Endothelial cell (in vitro differentiated cells): ENCODE measurements at places on chromosomes 11 and 22.

- DNase-seq: no peak
Measured at GRCh38 chr11:91459840-91460239, 764.8 kb upstream of the FAT3 start.

- DNase-seq: no peak
Measured at GRCh38 chr11:134800826-134801225, 388.8 kb upstream of the B3GAT1 start.

DNA sequence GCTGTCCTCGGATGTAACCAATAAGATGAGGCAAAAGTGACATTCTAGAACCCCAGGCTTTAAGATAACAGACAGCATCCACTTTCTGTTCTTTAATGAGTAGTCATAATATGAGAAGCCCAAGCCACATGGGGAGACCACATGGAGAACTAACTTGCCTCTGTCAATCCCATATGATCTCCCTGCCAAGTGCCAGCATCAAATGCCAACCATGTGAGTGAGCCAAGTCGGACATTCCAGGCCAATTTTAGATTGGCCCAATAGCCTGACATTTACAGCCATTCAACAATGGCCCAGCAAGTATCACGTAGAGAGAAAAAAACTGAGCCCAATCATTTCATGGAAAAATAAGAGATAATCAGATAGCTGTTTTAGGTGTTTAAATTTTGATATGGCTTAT lies 2048.3 kb upstream of the RAG2 start:
- DNase-seq: no peak

- DNase-seq: no peak
Measured at GRCh38 chr11:40924915-40925314, 534.5 kb downstream of the LRRC4C start.

- DNase-seq: no peak
Measured at GRCh38 chr11:91303749-91304148, 920.9 kb upstream of the FAT3 start.

- peak; percentile 77 for DNase-seq
Measured at GRCh38 chr11:133966921-133967598, 10.3 kb upstream of the IGSF9B start.

- DNase-seq: no peak
Measured at GRCh38 chr11:40252236-40252635, 1207.2 kb downstream of the LRRC4C start.

- DNase-seq: no peak
Measured at GRCh38 chr22:30909306-30909705, 59.3 kb downstream of the MORC2 start.

DNA sequence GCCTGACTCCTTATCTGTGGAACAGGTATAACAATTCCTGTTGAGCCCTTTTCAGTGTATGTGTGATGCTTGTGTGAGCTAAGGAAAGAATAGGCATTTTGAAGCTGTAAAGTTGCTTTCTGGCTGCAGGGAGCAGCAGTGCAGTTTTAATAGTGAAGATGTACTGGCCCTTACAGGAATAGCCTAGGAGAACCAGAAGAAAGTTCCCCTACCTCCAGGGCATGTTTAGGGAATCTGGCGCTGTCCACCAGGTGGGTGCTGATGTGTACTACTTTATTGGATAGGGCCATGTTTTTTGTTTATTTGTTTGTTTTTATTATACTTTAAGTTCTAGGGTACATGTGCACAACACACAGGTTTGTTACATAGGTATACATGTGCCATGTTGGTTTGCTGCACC lies 11.5 kb downstream of the BMAL1 start:
- DNase-seq: peak; percentile 25

DNA sequence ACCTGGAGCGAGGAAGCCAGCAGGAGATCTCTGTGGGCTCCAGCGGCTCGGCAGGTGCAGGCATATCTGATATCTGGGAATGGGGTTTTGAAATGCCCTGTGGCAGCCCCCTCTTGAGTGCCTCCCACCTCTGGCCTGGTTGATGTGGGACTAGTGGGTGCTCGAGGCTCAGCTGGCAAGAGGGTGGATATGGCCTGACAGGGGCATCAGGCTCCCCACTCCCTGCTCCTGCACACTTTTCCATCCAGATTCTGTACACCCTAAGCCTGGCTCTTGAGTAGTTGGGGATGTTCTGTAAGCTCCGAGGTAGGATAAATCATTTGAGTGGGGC lies 75.0 kb downstream of the SCN3B start:
- DNase-seq: no peak

DNA sequence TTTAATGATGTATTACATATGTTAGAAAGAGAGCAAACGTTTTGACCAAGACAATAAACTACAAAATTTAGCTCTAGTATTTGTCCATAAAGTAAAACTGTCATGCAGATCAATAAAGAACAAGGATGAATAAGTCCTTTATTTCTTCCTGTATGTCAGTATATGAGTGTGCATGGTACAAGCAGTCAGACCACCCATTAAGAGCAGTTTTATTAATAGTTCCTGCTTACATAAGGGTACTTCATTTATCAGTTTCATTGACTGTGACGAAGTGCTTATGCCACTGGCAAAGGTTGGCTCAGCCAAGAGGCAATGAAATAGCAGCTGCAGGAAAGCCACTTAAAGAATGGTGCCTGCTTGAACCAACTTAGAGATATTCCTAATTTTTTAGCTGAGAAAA lies 913.0 kb upstream of the CNTN5 start:
- DNase-seq: no peak

DNA sequence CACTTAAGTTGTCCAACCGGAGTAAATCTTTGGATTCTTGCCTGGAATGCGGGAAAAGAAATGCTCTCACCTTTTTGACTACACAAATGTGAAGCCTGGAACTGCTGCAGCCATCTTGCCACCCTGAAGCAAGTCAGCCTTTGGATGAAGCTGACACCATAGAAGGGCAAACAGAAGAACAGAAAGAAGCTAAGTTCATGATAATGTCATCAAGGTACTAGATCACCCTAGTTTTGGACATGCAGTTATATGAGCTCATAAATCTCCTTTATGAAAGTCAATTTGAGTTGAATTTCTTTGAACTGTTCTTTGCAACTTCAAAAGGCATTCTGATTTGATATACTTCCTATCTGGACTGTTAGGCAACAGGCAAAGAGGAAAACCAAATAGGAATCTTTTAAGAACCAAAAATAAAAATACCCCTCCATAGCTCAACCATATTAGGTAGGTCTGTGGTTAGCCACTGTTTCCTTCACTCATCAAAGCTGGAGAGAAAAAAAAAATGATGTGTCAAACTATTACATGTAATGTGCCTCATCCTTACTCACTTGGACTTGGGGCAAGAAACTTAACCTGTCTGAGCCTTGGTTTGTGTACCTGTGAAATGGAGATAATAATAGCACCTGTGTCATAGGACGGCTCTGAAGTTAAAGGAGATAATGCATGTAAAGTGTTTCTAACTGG lies 91.9 kb downstream of the WT1 start:
- no peak for DNase-seq

- peak; percentile 43 for DNase-seq
Measured at GRCh38 chr22:33922349-33922681, 2.0 kb upstream of the LARGE1 start.

- no peak for DNase-seq
Measured at GRCh38 chr11:75499423-75500190, 26.1 kb downstream of the GDPD5 start.

DNA sequence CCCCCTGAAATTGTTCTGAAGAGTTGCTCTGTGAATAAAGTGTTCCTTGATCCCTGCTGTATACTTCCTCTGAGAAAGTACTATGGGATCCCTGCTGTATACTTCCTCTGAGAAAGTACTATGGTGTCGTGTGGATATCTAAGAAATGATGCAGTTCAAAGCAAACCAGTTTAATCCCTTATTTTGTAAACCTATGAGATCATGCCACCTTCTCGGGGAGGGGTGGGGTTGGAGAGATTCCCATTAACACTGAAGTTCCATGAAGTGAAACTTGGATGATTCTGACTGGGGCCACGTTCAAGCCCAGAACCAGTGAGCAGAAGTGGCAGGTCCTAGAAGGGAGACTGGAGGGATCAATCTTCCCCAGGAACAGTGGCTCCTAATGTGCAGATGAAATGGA lies 13.0 kb upstream of the TP53AIP1 start:
- DNase-seq: no peak

- no peak for DNase-seq
Measured at GRCh38 chr11:59552844-59553243, 41.5 kb downstream of the OR4D9 start.

DNA sequence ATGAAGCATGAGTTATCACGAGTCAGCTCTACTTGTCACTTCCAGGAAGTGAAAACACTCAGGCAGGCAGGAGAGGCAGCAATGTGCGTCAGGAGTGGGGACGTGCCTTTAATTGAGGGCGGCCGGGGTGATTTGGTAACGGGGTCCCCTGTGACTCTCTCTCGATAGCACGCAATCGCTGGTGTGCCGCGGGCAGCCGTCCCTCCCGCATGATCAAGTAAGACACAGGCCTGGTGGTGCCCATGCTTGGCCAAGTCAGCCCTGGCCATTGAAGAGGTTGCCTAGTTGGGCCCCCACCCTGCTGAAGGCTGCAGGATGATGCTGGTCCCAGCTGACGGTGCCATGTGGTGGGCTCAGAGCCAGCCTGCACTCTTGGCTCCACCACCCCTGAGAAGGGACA lies 29.7 kb downstream of the CACNG2 start:
- no peak for DNase-seq

DNA sequence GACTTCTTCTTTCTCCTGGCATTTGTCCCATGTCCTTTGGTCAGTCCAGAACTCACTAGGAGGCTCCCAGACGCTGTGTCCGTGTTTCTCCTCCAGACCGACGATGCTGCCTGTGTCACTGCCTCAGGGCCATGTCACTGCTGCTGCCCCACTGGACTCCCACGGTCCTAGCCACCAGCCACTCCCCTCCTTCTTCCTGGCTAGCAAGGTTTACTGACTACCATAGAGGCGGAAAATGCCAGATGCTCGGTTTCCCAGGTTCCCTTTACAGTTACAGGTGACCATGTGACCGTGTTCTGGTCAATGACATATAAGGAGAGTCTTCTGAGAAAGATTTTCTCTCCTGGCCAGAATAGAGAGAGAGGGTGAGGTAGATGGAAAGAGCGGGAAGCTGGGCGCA lies 40.7 kb upstream of the RBFOX2 start:
- no peak for DNase-seq

GRCh38 chr11:83680321-83680720 lies 394.2 kb upstream of the CCDC90B start:
- DNase-seq: no peak

DNA sequence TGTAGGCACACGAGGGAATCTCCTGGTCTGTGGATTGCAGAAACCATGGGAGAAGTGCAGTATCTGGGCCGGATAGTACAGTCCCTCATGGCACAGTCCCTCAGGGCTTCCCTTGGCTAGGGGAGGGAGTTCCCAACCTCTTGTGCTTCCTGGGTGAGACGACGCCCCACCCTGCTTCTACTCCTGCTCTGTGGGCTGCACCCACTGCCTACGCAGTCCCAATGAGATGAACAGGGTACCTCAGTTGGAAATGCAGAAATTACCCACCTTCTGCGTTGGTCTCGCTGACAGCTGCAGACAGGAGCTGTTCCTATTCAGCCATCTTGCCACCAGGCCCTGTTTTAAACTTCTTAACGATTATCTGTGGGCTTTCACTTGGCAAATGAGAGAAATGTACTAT lies 157.2 kb upstream of the CARD18 start:
- DNase-seq: no peak

- no peak for DNase-seq
Measured at GRCh38 chr22:45036154-45036553, 26.3 kb upstream of the PHF21B start.

DNA sequence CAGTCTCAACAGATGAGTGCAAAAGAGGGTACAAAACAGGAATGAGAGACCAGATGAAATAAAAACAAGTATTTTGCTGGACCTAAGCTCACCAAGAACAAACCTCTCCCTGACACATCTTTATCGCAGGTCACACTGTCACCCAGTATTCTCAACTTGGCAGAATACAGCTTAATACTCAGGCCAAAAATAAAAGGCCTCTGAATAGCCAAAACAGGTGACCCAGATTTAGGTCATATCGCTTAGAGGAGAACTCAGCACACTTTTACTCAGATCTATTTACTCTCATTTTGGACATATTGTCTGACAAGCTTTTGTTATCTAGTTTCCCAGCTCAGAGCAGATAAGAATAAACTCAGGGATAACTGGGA lies 216.9 kb upstream of the SYN3 start:
- DNase-seq: no peak

GRCh38 chr11:33987975-33988580 lies 63.5 kb upstream of the CAPRIN1 start:
- DNase-seq: peak; percentile 82

DNA sequence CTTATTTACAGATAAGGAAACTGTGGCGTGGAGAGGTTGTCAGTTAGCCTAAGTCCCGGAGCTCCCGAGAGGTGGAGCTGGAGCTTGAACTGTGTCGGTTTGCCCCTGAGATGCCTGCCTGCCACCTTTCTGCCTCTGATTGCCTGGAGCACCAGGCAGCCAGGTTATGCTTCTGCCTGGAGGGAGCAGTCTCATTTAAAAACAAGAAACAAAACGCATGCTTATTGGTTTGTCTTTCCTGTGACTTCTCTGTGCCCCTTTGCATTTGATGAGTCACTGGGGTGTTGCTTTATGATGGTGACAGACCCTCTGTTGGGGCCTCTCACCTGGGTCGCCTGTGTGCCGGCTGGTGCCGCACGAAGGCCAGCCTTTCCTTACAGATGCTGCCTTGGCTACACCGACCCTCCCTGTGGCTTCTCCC lies 12.2 kb downstream of the AP2A2 start:
- no peak for DNase-seq

DNA sequence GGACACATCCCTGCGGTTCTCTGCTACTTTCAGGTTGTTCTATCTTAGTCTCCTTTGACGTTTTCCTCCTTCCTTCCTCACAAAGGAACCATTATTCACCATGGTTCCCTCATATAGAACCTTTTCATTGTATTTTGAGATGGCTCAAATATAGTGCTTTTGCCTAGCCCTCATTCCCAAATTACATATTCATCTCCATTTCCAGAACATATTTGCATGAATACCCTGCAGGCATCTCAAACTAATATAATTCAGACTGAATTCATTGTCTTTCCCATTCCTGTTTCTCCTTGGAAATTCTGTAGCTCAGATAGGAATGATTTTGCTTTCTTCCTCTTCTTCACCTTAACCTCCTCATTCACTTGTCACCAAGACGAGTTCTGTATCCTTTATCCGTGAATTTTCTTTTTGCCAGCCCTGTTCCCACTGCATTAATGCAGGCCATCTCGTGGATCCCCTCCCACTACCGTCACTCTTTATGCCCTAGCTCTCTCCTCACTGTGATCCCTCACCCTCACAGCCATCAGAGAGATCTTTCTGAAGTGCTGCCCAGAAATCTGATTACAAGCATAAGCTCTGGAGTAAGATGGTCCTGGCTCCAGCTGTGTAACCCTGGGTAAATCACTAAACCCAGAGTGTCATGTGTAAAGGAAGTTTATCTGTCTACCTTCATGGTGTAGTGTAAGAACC lies 23.3 kb downstream of the PIWIL4 start:
- no peak for DNase-seq

DNA sequence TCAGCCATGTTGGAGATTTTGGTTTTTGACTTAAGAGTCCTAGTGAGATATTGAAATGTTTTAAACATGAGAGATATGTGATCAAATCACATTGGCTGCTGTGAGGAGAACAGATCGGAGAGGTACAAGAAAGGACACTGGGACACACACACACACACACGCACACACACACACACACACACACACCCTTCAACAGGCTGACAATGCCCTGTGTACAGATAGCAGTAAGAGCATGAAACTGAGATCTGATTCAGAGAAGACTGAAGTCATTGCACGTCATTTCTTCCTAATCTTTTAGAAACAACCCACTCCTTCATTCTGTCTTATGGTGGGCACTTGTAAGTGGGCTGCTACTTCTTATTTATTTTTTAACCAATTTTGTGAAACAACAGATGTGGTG lies 200.5 kb upstream of the E2F8 start:
- DNase-seq: no peak

GRCh38 chr11:90822996-90823395 lies 600.1 kb upstream of the CHORDC1 start:
- DNase-seq: no peak
